Stomach (tissue), 19 donors: ENCODE measurements at places on chromosomes 12 and 14. TPM values are rescaled to one million over a fixed set of nuclear protein-coding genes. Genes with fewer than 3 reads are reported as not detected.

The HOXC9 gene
- not detected for total RNA-seq

The SIX6 gene
- not detected for total RNA-seq

The ABHD12B gene
- total RNA-seq: not detected

The CD163 gene
- 109 TPM for total RNA-seq

The LALBA gene
- not detected for total RNA-seq

The JKAMP gene
- total RNA-seq: 96.6 TPM

The IAPP gene
- total RNA-seq: not detected

The APOF gene
- total RNA-seq: not detected

The SDR9C7 gene
- not detected for total RNA-seq

The PLCZ1 gene
- total RNA-seq: not detected

The FOXN3 gene
- 109 TPM for total RNA-seq

The KERA gene
- not detected for total RNA-seq

The BCDIN3D gene
- total RNA-seq: 14.7 TPM

The CELA1 gene
- not detected for total RNA-seq

The MED6 gene
- total RNA-seq: 31.2 TPM

The GPR132 gene
- 1.7 TPM for total RNA-seq

The GPR68 gene
- total RNA-seq: 19.3 TPM

The WSCD2 gene
- total RNA-seq: 0.43 TPM

The PLD4 gene
- 2.6 TPM for total RNA-seq

The PMEL gene
- 4.0 TPM for total RNA-seq

The TEX22 gene
- not detected for total RNA-seq

The PMCH gene
- total RNA-seq: not detected

The KRT79 gene
- not detected for total RNA-seq

The CIROP gene
- total RNA-seq: not detected

The OAS1 gene
- total RNA-seq: 11.6 TPM

The B4GALNT3 gene
- 275 TPM for total RNA-seq

The AREL1 gene
- 51.4 TPM for total RNA-seq

The SLCO1B1 gene
- total RNA-seq: not detected

The LUM gene
- 18.1 TPM for total RNA-seq
